ENCODE measurements at places on chromosomes 7 and 10. TPM values are rescaled to one million over a fixed set of nuclear protein-coding genes. Genes with fewer than 3 reads are reported as not detected.
A peak's percentile ranks its signal among the peaks of the same experiment; 100 is the strongest.

The HUS1 gene
- total RNA-seq = 83.1 TPM

The PLXNA4 gene
- total RNA-seq = 0.75 TPM

The SCART1 gene
- 5.0 TPM for total RNA-seq

- DNase-seq = no peak
Observed at GRCh38 chr10:100208276-100208675, 21.1 kb downstream of the CHUK start.

DNA sequence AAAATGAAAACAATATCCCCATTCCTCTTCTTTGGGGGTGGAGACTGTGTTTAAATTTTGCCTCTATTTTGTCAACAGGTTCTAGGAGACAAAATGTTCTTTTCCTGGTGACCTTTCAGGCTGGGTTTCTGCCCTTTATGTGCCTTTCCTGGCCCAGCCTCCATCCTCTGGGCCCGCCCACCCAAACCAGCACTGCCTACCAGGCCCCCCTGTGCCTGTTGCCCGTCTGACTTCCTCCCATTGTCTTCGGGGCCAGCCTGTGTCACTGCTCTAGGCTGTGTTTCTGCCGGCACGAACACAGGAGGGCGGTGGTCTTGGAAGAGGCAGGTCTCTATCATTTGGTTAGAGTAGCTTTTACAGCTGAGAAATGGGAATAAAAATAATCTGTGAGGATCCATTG, 13.9 kb downstream of the TSPAN14 start:
- peak; percentile 40 for DNase-seq

DNA sequence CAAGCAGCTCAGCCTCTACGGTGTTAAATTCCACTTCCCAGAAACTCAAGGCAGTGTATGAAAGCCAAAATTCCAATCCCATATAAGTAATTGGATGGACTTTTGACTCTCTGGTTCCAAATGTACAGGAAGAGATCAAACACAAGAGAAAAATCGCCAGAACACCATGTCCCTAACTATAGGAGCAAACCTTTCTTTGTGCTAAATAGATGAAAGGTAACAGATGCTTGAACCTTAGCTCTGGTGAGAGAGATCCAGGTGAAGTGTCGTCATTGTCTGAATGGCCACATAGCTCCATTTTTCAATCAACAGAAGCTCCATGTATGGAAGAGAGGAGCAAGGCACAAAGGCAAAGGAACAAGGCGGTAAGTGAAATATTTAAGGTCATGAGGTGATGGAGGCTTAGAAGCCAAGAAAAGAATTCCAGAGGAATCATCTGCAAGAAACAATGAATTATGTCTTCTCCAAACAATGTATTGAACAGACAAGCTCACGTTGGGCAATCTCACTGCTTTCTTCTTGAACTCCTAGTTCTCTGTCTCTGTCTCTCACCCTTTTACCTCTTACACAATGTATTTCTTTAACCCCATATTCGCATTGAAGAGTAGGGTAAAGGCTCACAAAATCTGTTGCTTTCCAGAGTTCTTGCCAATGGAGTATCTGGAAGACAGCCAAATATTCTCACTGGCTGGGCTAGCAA, 585.1 kb downstream of the GATA3 start:
- DNase-seq = no peak

- DNase-seq = no peak
Observed at GRCh38 chr10:3935141-3935540, 150.1 kb upstream of the KLF6 start.

DNA sequence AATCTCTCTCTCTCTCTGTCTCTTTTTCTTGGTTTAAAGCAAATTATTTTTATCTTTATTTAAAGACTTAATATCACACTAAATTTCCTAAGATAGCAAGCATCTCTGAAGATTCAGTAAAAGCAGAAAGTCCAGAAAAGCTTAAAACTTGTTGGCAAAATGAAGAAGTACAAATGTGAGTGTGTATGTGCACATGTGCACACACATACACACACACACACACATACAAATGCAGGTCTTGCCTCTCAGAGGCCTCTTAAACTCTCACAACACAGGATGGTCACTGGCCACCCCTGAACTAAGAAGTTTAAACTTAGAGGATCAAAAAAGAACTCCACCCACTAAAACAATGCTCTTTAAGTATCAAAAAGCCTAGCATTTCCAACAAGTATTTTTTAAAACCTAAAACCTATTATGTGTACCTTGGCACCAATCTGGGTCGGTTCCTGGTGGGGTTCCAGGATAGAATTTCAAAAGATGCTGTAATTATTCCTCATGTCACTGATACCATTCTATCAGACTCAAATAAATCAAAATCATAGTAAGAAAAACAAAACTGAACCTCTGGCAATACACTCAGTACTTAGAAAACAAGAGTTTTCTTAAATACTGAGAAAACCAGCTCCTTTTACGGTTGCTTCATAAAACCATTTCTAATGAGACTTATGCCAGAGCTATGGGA, 55.0 kb downstream of the SORBS1 start:
- DNase-seq = no peak

DNA sequence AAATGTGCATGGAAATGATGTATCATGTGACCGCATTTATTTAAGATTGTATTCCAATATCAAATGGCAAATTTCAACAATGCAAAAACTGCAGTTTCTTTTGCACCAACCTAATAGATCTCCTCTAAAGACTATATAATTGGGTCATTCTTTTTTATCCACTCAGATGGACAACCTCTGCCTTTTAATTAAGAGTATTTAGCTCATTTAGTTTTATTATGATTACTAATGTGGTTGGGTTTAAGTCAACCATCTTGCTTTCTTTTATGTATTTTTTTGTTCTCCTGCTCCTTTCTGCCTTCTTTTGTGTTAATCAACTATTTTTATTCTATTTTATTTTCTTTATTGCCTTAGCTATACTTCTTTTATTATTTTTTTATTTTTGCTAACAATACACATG, 468.5 kb upstream of the MKI67 start:
- DNase-seq = no peak

- DNase-seq = no peak
Observed at GRCh38 chr7:157658851-157659412, 322.1 kb downstream of the DNAJB6 start.

Measured in CD4-positive, alpha-beta T cell (primary cell).